ENCODE measurements at places on chromosomes 2 and 18.

DNA sequence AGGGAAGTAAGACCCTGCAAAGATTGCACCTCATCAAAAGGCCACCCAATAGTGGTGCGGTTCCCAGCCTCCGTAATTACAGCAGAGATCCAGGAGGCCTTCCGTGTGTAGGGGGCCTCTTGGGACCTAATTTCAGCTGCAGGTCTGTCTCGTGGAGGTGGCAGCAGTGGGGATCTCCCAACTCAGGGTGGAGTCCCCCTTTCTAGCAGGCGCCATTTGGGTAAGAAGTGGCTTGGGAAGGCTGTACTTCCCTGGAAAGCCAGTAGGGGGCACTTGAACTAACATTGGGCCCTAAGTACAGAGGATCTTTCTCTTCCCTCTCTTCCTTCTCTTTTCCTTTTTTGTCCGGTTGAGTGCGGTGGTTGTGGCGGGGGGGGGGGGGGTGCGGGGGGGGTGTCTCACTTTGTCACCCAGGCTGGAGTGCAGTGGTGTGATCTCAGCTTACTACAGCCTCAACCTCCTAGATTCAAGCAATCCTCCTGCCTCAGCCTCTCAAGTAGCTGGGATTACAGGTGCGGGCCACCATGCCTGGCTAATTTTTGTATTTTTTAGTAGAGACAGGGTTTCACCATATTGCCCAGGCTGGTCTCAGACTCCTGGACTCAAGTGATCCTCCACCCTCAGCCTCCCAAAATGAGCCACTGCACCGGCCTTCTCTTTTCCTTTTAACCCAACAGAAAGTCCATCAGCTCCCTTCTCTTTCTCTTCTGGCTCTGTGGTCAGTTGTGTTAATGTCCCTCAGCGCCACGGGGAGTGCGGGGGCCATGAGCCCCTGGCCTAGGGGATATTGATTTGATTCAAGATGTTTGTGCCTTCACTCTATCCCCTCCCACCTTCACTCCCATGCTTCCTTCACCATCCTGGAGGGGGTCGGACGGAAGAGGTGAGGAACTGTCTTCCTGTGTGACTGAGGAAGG is 32.0 kb downstream of the CENPO start:
- DNase-seq: peak; percentile 57

DNA sequence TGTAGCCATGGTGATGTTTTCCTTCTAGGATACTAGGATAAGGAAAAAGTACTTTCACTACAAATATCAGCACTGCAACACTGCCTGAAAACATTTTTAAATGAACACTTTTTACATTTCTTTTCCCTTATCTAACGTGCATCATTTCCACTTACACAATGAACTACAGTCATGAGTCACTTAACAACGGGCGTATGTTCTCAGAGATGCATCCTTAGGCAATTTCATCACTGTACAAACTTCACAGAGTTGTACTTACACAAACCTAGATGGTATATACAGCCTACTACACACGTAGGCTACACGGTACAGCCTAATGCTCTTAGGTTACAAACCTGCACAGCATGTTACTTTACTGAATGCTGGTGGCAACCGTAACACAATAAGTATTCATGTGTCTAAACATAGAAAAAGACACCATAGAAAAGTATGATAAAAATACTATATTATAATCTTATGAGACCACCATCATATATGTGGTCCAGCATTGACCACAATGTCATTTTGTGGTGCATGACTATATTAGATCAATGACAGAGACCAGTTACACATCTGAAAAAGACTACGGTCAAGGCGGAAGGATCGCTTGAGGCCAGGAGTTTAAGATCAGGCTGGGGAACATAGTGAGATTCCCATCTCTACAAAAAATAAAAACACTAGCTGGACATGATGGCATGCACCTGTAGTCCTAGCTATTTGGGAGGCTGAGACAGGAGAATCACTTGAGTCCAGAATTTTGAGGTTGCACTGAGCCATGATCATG is 39.8 kb downstream of the WDR33 start:
- DNase-seq: no peak

DNA sequence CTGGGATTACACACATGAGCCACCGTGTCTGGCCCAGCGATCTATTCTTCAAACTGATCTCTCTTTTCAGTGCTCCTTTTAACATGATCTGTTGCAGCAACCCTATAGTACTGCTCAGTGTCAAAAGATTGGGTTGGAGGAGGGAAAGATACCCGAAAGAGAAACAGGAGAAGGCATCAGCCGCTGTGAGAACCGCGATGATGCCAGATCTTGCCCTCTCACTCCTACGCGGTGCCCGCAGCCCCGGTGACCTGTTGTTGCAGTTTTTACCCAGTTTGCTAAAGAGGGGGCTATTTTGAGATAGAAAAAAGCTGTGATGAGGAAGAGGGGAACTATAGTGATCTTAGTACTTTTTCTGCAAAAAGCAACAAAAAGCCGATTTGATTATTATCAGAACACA is 335.5 kb downstream of the KCNS3 start:
- no peak for DNase-seq

DNA sequence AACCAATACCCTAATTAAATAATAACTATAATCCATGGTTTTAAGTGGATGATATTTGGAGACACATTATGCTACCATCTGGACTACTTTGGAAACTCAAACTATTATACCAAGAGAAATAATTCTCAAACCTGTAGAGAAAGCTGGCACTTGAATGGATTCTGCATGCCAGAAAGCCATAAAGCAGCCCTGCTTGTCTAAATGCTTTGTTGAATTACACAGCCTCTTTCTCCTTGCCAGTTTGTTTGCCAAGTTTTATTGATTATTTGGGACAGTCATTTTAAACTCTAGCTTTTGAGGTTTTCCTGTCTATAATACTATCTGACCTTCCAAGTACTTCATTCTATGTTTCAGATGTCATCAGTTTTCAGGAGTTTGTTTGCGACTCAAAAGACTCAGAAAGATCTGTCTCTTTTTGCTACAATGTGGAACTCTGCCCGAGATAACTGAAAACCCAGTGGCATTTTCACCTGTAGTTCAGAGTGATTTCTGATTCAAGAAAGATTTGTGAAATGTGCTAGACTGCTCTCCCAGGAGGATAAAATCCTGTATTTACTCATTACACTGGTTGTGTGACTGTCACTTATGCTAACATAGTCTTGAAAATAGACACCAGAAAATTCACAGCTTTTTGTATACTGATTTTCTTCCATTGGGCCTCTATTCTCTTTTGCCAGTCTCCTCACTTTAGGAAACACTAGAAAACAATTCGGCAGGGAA is 29.2 kb upstream of the MBOAT2 start:
- DNase-seq: no peak

GRCh38 chr2:101267671-101268656 is 15.3 kb downstream of the CNOT11 start:
- no peak for DNase-seq

- DNase-seq: peak; percentile 60
Measured at GRCh38 chr2:98438190-98439133, 6.2 kb upstream of the INPP4A start.

DNA sequence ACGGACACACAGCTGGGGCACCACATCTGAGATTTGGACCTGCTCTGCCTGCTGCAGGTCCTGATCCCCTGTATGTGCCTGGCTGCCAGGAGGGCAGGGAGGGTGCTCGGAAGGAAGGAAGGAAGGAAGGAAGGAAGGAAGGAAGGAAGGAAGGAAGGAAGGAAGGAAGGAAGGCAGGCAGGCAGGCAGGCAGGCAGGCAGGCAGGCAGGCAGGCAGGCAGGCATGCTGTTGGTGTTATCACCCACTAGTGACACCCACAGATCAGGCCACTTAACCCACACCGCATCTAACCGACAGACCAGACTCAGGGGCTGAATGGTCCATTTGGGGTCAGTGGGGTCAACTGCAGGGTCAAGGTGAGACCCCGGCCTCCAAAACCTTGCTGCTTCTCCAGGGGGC is 5.8 kb downstream of the KLHL30 start:
- no peak for DNase-seq

DNA sequence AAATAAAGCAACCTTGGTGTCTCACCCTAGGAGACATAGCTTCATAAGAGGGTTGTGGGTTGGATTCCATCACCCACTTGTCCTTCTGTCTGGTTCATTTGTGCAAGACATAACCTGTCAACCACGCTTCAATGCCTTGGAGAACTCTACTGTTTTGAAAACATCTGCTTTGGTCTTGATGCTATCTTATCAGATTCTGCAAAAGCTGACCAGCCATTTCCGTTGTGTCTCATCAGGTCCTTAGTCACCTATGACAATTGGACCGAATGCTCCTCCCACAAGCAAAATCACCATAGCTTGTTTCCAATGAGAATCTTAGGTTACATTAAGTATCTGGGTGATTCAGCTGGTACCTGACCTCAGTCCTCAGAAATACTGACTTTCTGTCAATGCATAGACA is 35.4 kb downstream of the STAT4 start:
- no peak for DNase-seq

DNA sequence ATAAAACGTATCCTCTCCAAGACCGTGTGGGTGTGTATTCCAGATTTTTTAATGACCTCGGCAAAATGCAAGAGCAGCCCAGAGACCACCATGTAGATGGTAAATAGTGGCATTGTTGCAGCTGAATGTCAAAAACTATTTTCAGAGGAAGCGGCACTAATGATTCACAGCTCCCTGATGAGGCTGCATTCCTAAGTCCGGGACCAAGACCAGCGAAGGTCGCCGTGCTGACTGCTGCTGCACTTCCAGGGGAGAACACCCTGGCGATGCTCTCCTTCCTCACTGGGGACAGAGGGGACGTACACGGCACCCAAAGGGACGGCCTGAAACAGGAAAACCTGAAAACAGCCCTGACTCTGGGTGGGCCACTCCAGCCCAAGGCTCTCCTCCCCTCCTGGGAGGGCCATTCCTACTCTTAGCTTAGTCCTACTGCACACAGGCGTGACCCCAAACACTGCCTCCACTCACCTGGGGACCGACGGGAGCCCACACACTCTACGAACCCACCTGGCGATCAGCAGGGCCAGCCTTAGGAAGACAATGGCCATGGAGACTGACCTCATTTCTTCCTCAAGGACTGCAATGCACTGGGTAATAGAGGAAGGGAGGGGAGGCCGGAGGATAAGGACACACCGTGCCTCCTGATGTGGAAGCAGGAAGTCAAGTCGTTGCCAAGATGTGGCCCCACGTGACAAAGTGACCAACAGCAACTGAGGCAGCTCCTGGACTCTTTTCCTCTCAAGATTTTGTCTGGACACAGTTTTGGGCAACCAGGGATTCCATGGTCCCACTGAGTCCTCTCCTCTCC is 82.8 kb downstream of the ZNF516 start:
- no peak for DNase-seq

DNA sequence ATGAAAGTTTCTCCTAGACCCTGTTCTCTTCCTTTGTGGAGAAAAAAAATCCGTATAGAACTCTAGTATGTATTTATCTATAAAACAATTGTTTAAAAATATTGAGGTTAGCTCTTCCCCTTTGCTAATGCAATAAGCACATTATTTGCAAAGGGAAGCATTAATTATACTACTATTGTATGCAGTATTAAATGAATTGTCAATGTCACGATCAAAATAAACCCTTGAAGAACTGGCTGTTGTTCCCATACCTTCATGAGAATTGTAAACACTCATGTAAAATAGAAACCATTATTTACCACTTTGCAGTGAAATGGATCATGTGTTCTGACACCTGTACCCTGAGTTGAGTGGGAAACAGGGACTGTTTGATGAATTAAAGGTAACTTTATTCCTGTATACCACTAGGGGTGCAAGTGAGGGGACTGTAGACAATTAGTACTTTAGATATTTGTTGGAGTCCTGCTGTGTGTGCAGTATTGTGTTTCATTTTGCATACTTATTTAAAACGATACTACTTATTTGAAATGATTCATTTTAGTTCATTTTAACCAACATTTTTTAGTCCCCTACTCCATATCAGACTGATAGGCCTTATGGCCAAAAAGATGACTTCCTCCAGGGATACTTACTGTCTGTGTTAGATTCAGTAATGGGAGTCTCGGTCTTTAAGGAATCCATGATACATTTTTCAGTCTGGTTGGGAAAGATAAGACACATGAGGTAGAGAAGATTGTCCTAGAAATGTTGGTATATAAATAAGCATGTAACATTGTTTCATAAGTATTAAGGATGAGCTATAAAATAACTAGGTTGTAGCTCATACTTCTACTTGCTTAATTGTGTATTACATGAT is 7.9 kb downstream of the PKP4 start:
- DNase-seq: no peak

- no peak for DNase-seq
Measured at GRCh38 chr2:169510496-169510895, 994 bp downstream of the KLHL41 start.

DNA sequence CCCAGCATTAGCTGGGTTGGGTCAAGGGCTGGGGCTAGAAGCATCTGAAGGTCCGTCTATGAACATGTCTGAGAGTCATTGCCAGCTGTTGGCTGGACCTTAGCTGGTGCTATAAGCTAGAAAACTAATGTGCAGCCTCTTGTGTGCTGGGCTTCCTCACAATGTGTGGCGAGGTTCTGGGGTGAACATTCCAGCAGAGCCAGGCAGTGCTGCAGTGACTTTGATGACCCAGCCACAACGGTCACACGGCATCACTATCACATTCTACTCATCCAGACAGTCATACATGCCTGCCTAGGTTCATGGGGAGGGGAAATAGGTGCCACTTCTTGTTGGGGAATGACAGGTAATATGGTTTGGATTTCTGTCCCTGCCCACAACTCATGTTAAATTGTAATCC is 260.5 kb downstream of the CYP26B1 start:
- DNase-seq: no peak

- DNase-seq: no peak
Measured at GRCh38 chr18:76564655-76565237, 69.7 kb upstream of the ZNF516 start.

- peak; percentile 32 for DNase-seq
Measured at GRCh38 chr18:42706618-42707017, 408.9 kb downstream of the RIT2 start.

GRCh38 chr2:64913357-64913869 is 75.8 kb upstream of the SLC1A4 start:
- DNase-seq: peak; percentile 33

DNA sequence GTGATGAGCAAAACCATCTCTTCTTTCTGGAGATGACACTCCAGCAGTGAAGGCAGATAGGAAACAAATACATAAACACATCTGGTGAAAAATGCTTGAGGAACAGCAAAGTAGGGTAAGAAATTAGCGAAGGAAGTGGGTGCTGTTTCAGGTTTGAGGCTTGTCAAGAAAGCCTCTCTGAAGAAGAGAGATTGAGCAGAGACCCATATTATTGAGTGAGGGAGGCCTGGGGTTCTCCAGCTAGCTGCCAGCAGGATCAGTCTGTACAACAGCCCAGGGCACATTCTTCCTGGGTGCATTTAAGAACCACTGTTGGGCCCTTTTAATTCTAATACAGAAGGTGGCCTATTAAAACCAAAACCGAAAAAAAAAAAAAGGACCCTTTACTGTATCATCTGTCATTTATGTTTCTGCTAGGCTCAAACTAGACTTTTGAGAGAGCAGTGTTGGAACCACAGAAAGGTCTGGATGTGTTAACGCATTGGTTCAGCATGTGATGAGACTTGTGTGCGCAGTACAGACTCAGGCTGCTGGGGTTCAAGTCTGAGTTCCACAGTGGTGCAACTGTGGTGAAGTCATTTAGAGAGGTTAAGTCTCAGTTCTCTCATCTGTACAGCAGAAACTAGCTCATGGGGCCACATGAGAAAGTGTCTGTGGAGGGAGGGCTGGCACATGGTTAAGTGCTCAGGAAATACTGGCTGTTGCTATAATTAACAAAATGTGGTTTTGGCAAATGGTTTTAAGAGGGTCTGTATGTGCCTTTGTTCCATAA is 28.9 kb downstream of the MGAT5 start:
- no peak for DNase-seq
